Transverse colon (tissue), 4 donors: ENCODE measurements at places on chromosomes 2 and 18.

- H3K36me3 ChIP-seq = no peaks in the 10 kb centered on the region
- H3K4me3 ChIP-seq = no peak overlapping the region
- no peak overlapping the region for H3K27ac ChIP-seq
- no peak for DNase-seq
Measured at GRCh38 chr2:24285484-24286152, 74.7 kb downstream of the ITSN2 start.

- peak; percentile 72 for DNase-seq
- peaks cover 56% of the 10 kb centered on the region for H3K27me3 ChIP-seq
- no peak overlapping the region for H3K27ac ChIP-seq
- no peaks in the 10 kb centered on the region for H3K36me3 ChIP-seq
- H3K4me1 ChIP-seq = no peaks in the 10 kb centered on the region
Measured at GRCh38 chr2:44981714-44982108, 27.5 kb downstream of the SIX2 start.

DNA sequence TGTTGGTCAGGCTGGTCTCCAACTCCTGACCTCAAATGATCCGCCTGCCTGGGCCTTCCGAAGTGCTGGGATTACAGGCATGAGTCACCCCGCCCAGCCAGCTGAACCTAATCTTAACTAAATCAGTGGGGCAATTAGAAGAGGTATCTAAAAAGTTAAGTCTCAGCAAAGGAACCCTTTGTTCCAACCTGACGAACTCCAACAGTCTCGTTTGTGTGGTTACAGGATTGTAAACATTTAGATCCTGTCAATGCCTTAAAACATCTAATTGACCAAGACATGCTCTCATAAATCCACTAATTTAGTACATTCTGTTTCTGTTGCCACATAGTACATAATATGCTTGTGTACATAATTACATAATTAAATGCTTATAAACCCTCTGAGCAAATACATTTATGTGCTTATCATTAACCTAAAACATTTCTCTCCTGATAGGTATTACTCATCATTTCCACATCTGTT lies 31.1 kb upstream of the STK39 start:
- H3K27me3 ChIP-seq = no peaks in the 10 kb centered on the region
- no peaks in the 10 kb centered on the region for H3K36me3 ChIP-seq
- H3K4me1 ChIP-seq = peaks cover 10% of the 10 kb centered on the region
- H3K27ac ChIP-seq = peak overlapping the region; percentile 49
- no peak overlapping the region for H3K4me3 ChIP-seq

DNA sequence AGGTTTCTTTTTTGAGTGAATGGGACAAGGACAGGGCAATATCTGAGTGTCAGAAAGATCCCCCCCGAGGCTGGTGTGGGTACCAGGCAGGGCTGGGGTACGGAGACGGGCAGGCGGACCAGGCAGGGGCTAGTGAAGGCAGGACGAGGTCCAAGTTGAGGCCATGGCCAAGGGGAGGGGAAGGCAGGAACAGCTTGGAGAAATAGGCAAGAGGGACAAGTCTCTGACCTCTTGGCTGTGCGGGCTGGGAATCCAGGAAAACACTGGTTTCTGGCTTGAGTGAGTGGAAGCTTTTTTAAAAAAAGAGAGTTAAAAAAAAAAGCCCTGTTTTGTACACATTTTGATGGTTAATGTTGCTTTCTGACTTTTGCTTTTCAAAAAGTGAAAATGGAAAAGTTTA lies 30.3 kb downstream of the ASAP2 start:
- no peaks in the 10 kb centered on the region for H3K36me3 ChIP-seq
- peak overlapping the region; percentile 24 for H3K27ac ChIP-seq
- H3K27me3 ChIP-seq = no peaks in the 10 kb centered on the region
- H3K4me1 ChIP-seq = peaks cover 22% of the 10 kb centered on the region
- no peak for DNase-seq
- no peak overlapping the region for H3K4me3 ChIP-seq

GRCh38 chr2:111066062-111066593 lies 54.6 kb upstream of the BCL2L11 start:
- DNase-seq = no peak
- H3K4me1 ChIP-seq = no peaks in the 10 kb centered on the region
- H3K36me3 ChIP-seq = no peaks in the 10 kb centered on the region
- H3K4me3 ChIP-seq = no peak overlapping the region
- no peak overlapping the region for H3K27ac ChIP-seq
